ENCODE measurements at places on chromosomes 2 and 18. TPM values are rescaled to one million over a fixed set of nuclear protein-coding genes. Genes with fewer than 3 reads are reported as not detected.

SOCS6 gene
- total RNA-seq, result 28.7 TPM

DNA sequence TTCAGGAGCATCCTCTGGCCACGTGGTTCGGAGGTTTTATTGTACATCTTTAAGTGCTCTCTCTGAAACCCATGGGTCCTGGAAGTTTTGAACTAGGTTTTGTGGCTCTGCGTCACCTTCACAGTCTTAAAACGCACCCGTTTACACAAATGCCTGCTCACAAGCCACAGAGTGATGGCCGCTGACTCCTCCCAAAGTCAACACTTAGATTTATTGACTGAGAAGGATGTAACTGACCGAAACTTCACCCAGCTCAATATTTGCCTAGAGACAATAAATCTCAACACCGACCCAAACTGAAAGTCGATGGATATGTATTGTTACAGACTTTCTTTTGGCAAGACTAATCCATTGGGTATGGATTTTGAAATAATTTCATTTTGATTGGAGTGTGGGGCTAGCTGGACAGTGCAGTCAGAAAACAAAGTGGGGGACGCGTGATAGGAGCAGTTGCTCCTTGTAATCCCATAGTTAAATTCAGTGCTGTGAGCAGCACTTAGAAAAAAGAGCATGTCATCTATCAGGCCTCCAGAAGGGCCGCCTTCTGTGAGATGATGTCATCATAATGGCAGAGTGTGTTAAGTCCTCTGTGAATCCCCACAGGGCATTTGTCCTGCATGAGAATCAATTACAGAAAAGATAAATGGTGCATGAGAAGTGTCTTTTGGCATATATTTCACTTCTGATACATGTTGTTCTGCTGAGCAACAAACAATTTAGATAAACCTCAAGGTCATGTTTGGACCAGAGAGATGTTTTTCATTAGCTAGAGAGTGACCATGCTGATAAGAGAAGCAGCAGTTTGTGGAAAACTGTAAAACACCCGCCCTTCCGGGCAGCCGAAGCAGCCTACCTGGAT lies 183.7 kb downstream of the INO80D start:
- no peak for DNase-seq

DNA sequence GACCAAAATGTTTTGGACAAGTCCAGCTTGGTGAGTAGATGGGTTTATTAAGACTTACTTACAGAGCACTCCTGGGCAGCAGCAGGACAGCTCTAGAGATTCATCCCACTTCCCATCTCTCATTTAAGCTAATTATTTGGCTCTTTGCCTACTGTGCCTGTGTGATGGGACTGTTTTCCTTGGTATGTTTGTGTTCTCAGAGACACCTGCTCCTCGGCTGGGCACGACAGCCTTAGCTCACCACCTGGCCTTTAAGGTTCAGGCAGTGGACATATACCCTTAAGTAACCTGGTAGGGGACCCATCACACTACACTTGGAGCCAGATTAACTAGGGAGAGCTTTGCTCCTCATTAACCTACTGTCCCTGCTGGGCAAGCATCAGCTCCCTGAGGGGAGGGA lies 41.7 kb upstream of the EFEMP1 start:
- peak; percentile 71 for DNase-seq

DNA sequence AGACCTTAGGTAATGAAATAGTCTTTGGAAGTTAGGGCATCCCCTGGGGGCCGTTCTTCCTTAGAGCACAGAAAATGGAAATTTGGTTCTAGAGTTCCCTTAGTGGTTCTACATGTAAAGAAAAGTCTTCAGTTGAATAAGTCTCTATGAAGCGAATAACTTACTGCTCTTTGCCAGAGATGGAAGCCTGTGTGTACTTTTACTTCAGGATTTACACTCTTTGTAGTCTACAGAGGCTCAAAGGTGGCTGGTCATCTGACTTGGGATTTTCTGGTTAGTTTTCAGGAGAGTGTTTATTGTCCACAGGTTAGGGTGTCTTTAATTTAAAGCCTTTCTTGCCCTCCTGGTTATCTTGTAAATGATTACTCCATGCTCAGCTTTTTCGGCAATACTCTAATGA lies 210.6 kb downstream of the ZNF521 start:
- DNase-seq, result no peak

GRCh38 chr2:70766357-70767078 lies 1.5 kb downstream of the ADD2 start:
- DNase-seq, result no peak

GRCh38 chr2:16183345-16183744 lies 243.0 kb downstream of the MYCN start:
- DNase-seq, result no peak

DNA sequence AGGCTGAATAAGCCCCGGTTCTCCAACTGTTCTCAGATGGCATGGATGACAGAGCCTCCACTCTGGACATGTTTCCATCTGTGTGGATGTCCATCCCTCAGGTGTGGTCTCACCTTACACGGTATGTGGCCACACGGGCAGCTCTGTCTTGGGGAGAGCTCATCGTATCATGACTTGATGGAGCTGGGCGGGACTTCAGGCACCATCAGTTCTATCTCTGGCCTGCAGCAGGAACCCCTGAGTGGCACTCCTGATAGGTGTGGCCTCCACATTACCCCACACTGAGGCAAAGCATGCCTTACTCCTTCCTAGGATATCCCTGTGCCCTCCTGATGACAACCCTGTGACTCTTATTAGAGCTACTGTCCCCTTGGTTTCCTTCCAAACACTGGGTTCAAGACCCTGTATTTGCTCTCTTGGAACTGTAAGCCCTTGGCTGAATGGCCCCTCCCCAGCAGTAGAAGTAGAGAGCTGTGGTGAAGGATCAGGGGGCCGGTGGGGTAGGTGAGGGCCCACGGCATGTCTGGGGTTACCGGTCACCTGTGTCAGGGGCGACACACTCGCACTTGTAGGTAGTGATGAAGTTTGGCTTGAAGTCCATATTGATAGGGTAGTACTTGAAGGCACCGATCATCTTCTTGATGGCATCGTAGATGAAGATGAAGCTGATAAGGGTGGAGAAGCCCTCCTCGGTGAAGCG lies 48.2 kb downstream of the MTHFD2 start:
- no peak for DNase-seq

DNA sequence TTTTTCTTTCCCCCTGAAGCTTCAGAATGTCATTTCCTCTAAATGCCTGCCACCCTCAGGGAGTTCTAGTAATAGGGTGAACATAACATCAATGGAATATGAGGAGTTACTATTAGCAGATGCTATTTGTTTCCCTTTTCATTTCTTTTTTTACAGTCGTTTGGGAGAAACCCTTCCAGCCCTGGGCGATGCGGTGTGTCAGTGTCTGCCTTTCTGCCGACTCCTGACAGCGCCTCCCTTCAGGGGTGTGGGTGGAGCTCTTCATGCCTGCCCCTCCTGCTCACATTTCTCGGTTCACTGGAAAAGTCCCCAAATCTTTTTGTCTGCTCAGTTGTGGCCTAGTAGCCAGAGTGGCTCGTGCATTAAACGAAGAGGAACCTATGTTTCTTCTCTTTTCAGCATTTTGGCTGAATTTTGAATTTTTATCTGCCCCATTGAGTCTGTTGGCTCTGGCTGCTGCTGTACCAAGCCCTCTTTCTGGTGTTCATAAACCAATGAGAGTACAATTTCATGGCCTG lies 72.3 kb downstream of the FMNL2 start:
- DNase-seq, result peak; percentile 63
